Frontal cortex (tissue), 4 donors: ENCODE measurements at places on chromosomes 3 and 15. TPM values are rescaled to one million over a fixed set of nuclear protein-coding genes. Genes with fewer than 3 reads are reported as not detected.

CPNE4 gene
- 14.7 TPM for total RNA-seq

IDH2 gene
- total RNA-seq: 77.9 TPM

CLDN1 gene
- 4.1 TPM for total RNA-seq

C2CD4B gene
- 0.41 TPM for total RNA-seq

EPB42 gene
- 2.0 TPM for total RNA-seq

P2RY12 gene
- total RNA-seq: 17.5 TPM

PATL2 gene
- total RNA-seq: not detected

SPTSSB gene
- 3.3 TPM for total RNA-seq

GPR171 gene
- total RNA-seq: not detected

CLDN11 gene
- 13.9 TPM for total RNA-seq

ITIH1 gene
- total RNA-seq: not detected

ACVR2B gene
- total RNA-seq: 44.0 TPM

FSD2 gene
- not detected for total RNA-seq

RPL4 gene
- 1,621 TPM for total RNA-seq

CYP11A1 gene
- not detected for total RNA-seq

FEZF2 gene
- total RNA-seq: 12.2 TPM

ASB14 gene
- total RNA-seq: under 0.01 TPM

SENP7 gene
- total RNA-seq: 75.8 TPM

HACD2 gene
- total RNA-seq: 59.9 TPM

MAGI1 gene
- 39.1 TPM for total RNA-seq

TSPAN3 gene
- 229 TPM for total RNA-seq

POLG gene
- 39.1 TPM for total RNA-seq

SCAP gene
- total RNA-seq: 69.3 TPM

MKRN2OS gene
- total RNA-seq: not detected
